ENCODE measurements at places on chromosomes 3 and 15. TPM values are rescaled to one million over a fixed set of nuclear protein-coding genes. Genes with fewer than 3 reads are reported as not detected.

- no peak for DNase-seq
Observed at GRCh38 chr3:185365291-185366073, 2.5 kb downstream of the MAP3K13 start.

- no peak for DNase-seq
Observed at GRCh38 chr3:158528076-158528674, 42.8 kb upstream of the MLF1 start.

SMAD6 gene
- total RNA-seq = not detected

DNA sequence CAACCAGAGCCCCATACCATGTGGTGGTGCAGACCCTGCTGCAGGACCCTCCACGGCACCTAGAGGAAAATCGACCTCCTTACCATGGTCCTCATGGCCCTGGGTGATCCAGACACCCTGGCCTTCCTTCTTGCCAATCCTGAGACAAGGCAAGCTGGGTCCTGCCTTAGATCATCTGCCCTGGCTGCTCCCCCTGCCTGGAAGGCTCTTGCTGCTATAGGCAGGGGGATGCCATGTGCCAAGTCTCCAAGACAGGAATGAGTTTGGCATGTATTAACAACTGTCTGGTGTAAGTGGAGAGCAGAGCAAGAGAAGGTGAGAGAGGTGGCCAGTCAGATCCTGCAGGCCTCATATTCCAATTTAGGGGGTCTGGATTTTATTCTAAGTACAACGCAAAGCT lies 7.5 kb downstream of the HEG1 start:
- DNase-seq = no peak

GRCh38 chr3:170863816-170864215 lies 6.2 kb downstream of the RPL22L1 start:
- no peak for DNase-seq

ZNF502 gene
- 2.4 TPM for total RNA-seq
